ENCODE measurements at places on chromosomes 7 and 10.

- DNase-seq: no peak
Measured at GRCh38 chr10:113028456-113029440, 78.7 kb downstream of the TCF7L2 start.

GRCh38 chr7:148800677-148801076, 83.4 kb downstream of the EZH2 start:
- no peak for DNase-seq

DNA sequence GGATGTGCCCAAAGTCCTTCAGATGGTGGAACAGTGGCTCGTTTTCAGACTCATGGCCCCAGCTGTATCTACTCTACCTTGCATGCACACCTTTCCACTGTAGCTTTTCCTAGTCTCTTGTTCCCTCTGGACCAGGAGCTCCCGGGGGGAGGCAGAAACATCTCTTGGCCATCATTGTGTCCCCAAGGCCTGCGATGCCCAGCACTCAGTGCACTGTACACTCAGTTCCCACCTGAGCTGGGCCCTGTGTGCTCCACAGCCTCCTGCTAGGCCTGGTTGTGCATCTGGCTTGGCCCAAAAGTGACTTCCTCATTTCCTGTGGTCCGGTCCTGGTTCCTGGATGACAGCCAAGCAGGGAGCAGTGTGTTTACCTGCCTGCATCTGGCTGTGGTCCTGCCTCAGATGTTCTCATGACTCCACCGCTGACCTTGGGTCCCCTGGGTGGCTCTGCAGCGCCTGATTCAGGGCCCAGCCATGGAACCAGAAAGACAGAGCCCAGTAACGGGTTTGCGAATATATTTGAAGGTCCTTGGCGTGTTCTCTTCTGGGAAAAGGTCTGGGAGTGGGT, 9.9 kb upstream of the DOCK1 start:
- no peak for DNase-seq

- DNase-seq: peak; percentile 23
Measured at GRCh38 chr10:108775911-108776475, 1147.3 kb downstream of the XPNPEP1 start.

All from fibroblast of villous mesenchyme (primary cell).